ENCODE measurements at places on chromosomes 12 and 14.
A peak's percentile ranks its signal among the peaks of the same experiment; 100 is the strongest.

- no peak for DNase-seq
These were observed 123.2 kb downstream of the WIF1 start for GRCh38 chr12:64997858-64998257.

DNA sequence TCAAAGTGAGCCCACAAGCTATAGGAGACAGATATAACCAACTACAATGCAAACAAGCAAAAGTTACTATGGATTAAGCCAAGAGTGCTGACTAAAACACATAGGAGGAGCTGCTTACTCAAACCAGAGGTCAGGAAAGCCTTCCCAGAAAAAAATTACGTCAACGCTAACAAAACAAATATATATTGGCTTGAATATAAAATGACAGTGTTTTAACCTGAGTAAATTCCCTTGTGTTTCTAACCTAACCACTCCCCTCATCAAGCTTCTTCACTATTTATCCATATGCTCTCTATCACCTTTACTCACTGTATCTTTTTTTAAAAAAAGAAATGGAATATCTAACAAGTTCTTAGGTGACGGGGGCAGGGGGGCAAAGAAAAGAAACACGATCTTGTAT, 115.9 kb downstream of the MED13L start:
- no peak for DNase-seq

DNA sequence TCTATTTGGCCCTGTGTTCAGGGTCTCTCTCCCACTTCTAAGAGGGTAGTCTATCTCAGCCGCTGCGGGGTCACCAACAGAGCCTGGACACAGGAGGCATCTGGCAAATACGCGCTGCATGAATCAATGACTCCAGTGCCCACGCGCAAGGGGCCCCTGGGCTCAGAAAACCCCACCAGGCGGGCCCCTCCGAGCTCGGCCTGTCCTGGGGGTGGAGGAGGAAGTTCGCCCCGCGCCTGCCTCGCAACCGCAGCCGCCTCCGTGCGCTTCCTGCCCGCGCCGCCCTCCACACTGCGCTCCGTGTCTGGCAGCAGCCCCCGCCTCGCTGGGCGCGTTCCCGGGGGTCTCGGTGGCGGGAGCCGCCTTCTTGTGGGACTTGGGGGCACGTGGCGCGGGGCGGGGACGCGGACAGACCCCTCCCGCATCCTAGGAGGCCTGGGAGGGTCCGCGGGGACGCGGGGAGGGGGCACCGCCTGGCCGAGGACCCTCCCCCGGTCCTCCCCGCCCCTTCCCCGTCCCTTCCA, 811 bp upstream of the FBRSL1 start:
- peak; percentile 64 for DNase-seq

DNA sequence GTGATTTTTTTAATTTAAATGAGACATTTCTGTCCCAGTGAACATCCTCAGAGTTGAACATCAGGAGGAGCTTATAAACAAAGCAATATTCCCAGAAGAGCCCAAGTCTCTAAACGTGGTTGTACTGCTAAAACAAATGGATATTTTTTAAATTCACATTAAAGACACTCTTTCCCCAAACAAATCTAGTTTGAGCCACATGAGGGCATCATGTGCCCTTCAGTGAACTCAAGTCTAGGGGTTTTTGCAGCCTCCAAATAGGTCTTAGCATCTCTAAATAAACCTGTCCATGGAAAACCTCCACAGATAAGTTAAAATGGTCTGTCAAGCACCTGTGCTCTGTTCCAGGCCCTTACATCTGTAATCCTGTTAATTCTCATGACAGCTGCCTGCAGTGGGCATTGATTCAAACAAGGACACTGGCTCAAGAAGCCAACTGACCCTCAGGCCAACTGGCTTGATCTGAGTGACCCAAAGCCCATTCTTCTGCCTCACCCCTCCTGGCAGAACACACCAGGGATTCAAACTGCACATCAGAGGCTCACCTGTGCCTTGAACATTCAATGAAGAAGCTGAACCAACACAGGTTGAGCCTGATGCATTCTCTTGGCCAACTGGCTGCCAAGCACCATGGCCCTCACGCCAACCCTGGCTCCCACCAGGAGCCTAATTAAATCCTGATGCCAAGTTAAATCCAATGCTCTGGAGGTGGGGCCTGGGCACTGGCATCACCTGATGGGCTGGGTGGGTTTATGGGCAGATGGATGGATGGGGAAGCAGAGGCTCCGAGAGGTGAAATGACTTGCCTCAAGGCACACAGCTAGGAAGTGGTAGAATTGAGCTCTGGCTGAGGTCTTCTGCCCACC, 8.6 kb downstream of the ISCU start:
- no peak for DNase-seq

- DNase-seq, result no peak
These were observed 64.6 kb downstream of the KIF21A start for GRCh38 chr12:39378341-39378740.

GRCh38 chr12:112015938-112016337, 2.7 kb downstream of the ERP29 start:
- no peak for DNase-seq

DNA sequence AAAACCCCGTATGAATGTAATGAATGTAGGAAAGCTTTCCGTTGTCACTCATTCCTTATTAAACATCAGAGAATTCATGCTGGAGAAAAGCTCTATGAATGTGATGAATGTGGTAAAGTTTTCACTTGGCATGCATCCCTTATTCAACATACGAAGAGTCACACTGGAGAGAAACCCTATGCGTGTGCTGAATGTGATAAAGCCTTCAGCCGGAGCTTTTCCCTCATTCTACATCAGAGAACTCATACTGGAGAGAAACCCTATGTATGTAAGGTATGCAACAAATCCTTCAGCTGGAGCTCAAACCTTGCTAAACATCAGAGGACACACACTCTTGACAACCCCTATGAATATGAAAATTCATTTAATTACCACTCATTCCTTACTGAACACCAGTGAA, 23.8 kb downstream of the ZNF891 start:
- no peak for DNase-seq

DNA sequence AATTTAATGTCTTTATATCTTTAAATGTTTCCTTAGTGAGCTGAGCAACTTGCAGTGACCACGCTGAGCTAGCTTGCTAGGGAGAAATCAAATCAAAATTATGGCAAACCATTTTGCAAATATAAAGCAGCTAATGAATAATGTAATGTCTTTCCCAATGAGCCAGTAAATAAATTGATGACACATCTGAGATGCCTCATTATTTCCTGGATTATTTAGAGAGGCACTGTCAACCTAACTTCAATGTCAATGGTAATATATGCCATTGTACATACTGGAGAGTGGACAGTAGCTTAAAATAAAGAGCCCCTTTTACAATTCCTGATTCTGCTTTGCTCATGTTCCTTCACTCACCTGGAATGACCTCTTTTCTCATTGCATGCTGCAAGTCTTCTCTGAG, 182.6 kb downstream of the PHLDA1 start:
- no peak for DNase-seq

GRCh38 chr14:71729596-71729995, 202.6 kb upstream of the RGS6 start:
- DNase-seq, result no peak

DNA sequence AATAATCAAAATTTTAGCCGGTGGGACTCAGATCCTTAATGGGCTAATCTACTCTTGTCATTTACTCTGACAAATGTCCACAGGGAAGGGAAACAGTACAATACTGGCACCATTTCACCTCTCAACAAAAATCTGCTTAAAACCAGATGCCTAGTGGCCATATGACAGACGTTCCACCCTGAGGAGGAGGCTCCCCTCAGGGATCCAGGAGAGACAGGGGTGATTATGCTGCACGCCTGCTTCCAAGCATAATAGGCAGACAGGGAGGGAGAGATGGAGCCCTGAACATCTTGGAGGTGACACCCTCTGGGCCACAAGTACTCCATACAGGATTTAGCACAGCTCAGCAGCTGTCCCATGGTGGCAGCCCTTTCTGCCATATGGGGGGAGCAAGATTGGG, 24.8 kb upstream of the AKAP6 start:
- no peak for DNase-seq

GRCh38 chr12:53381731-53382630, 2.0 kb downstream of the SP1 start:
- DNase-seq, result peak; percentile 41

GRCh38 chr12:6550294-6551062, 5.4 kb downstream of the IFFO1 start:
- no peak for DNase-seq

DNA sequence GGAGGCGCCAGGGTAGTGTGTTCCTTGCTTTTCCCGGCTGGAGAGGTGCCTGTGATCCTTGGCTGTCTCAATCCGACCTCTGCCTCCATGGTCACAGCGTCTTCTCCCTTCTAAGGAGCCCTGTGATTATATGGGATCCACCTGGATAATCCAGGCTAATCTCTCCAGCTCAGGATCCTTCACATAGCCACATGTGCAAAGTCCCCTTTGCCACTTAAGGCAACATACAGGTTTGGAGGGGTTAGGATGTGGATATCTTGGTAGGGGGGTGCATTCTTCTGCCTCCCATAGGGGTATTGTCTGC, 1.2 kb upstream of the HVCN1 start:
- no peak for DNase-seq

DNA sequence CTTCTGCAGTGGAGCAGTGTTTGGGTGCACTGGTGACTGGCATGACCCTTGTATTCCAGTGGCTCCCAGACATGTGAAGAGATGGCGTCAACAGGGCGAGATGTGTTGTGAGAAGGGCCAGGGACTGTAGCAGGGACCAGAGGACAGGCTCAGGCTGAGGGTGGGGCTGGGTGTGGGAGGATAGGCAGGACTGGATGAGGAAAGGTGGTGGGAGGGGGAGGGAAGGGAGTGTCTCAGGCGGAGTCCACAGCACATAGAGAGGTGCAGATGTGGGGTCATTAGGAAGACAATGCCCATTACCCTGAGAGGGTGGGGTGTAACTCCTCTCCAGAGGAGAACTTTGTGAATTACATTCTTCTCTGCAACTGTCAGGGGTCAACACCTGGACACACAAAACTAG, 78.5 kb downstream of the DICER1 start:
- no peak for DNase-seq

- DNase-seq, result no peak
These were observed 10.8 kb downstream of the GAS2L3 start for GRCh38 chr12:100584256-100584655.

DNA sequence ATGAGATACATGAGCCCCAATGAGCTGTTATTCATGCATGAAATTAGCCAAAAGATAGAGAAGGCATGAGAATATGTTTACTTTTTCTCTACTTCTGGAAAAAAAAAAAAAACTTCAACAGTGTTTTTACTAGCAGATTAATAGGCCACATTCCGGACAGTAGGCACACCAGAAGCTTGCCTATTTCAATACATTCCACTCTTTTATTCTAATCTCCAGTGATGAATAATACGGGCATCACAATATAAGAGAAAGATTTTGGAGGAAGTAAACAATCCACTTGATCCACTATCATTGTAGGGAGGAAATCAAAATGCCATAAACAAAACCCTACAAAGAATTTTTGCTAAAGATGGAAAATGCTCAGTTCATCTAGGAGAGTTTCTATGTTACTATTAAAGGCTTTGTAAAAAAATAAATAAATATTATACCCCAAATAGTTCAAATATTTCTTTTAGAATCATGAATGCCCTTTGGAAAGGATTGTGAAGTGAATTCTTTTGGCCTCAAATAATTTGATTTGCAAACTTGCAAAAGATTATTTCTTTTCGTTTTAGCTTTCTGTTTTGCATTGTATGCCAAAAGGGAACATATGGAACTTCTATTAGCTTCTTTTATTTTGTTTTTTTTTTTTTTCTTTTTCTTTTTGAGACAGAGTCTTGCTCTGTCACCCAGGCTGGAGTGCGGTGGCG, 232.6 kb downstream of the EPS8 start:
- no peak for DNase-seq

GRCh38 chr14:28468191-28469151, 298.1 kb upstream of the FOXG1 start:
- no peak for DNase-seq

GRCh38 chr12:22254478-22254877, 80.0 kb downstream of the ST8SIA1 start:
- DNase-seq, result no peak

DNA sequence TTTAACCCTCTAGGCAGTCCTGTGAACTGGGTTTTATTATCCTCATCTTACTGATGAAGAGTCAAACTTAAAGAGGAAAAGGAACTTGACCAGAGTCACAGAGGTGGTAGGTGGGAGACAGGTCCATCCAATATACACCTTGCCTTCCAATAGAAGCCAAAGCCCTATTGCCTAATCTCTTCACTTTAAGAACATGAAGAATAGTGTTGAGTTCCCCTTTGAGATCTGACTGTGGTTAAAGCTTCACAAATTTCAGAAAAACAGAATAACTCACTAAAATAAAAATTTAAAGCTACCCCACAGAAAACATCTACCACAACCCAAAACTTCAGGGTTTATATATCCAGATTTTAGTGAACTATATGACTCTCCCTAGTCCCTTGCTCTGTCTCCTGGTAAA, 115.4 kb downstream of the ETV6 start:
- no peak for DNase-seq

GRCh38 chr14:96893966-96894622, 96.9 kb downstream of the VRK1 start:
- DNase-seq, result peak; percentile 9

DNA sequence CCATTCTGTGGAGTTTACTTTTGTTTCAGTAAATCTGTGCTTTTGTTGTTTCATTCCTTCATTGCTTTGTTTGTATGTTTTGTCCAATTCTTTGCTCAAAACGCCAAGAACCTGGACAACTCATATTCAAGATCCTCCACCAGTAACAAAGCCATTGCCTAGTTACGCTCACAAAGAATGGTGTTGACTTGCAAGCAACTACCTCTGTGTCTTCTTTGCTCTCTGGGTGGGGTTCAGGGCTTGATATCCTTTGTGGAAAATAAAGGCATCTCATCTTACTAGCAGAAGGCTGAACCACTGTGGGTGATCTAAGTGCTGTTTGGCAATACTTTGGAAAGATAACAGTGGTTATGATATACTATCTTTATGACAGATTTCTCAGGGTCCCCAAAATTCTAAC, 233.4 kb upstream of the ABCD2 start:
- DNase-seq, result no peak

- no peak for DNase-seq
These were observed 218.2 kb downstream of the PRKD1 start for GRCh38 chr14:29709490-29709889.

DNA sequence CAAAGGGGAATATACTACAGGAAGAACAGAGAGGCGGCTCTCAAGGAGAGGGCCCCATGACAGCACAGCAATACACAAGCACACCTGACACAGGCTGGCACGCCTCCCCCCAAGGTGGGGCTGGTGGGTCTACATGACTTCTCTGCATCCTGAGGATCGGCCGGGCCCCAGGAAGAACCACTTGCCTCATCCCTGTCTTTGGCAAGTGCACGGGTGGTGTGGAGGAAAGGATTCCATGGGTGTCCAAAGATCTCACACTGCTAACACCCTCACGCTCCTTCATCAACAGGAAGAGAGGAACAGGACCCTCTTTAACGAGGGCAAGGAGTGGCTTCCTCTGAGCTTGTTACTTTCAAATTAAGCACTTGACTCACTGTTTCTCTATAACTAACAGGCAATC, 7.3 kb downstream of the VAMP1 start:
- no peak for DNase-seq

DNA sequence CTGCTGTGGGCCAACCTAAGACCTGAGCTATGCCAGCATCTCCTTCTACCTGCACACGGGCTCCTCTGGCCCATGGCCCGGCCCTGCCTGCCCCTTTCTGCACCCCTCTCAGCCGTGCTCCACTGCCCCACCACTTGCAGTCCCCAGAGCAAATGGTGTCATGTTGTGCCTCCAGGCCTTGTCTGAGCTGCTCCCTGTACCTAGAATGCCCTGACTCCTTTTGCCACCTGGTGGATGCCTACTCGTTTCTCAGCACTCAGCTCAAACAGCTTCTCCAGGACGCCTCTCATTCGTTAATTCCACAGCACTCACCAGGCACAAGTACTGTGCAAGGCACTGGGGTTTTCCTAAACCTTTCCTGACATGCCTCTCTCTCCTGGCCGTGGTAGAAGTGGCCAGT, 63.2 kb upstream of the PNMA1 start:
- no peak for DNase-seq
